Bone marrow (tissue), 2 donors: ENCODE measurements at places on chromosomes 5 and 9.
A peak's percentile ranks its signal among the peaks of the same experiment; 100 is the strongest.

DNA sequence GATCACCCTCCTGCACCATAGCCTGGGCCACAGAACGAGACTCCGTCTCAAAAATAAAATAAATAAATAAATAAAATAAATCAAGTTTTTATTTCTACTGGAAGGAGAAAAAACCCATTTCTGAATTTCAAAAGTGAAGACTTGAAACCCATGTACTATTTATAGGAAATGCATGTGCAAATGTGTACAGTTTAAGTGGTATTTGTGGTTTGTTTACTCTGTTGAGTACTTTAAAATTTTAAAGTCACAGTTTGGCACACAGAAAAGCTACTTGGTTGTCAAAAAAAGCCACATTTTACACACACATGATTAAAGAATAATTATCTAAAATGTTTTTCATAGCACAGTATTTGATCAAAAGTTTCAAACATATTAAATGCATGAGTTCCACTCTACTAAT is 43.6 kb downstream of the NR3C1 start:
- no peak for DNase-seq

DNA sequence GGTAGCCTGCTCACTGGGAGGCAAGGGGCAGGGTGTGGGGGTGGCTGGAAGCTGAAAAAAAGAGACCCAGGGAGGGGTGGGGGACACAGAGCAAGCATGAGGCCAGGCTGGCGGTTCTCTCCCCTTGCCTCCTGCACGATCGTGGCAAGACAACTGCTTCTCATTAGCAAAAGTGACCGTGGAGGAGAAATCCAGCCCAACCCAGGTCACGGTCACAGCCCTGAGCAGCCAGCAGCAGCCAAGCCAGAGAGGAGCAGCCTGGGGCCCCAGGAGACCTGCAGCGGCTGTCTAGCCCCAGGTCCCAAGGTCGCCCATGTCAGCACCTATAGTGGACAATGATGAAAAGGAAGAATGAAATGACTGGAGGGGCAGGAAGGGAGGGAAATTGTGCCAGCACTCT is 89.1 kb downstream of the NRG2 start:
- no peak for DNase-seq

DNA sequence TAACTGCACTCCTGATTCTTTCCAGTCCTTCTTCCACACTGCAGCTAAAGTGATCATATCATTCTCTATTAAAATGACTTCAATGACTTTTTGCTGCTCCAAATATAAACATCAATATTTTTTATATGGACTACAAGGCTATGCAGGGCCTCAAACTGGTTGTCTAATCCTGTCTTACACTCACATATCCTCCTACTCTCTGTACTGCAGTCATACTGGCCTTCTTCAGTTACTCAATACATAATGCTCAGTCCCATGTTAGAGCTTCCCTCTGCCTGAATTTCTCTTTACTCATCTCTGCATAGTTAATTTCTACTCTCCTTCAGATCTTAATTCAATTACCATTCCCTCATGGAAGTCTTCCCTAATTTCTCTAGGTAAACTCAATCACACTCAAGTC is 3.4 kb downstream of the MEIKIN start:
- DNase-seq = no peak

- DNase-seq = peak; percentile 18
Observed at GRCh38 chr5:170302653-170303501, 5.3 kb upstream of the LCP2 start.

DNA sequence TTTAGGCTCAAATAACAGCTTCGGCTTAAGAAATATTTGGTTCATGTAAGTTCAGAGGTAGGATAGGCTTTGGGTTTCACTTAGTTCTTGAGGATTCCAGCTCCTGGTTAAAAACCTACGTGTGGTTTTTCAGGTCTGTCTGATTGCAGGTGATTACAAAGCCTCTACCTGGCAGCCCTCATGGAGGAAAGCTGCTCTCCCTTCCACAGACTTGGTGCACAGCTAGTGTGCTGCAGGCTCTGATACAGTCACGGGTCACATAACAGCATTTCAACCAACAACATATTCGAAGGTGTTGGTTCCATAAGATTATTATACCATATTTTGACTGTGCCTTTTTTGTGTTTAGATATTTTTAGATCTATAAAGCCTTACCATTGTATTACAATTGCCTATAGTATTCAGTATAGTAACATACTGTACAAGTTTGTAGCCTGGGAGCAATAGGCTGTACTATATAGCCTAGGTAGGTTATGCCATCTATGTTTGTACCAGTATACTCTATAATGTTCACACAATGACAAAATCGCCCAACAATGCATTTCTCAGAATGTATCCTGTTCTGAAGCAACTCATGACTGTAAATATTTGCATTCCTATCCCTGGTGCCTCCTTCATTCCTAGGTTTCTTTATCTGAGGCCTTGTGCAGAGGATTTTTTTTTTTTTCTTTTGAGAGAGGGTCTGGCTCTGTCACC is 8.0 kb upstream of the DCP2 start:
- no peak for DNase-seq

DNA sequence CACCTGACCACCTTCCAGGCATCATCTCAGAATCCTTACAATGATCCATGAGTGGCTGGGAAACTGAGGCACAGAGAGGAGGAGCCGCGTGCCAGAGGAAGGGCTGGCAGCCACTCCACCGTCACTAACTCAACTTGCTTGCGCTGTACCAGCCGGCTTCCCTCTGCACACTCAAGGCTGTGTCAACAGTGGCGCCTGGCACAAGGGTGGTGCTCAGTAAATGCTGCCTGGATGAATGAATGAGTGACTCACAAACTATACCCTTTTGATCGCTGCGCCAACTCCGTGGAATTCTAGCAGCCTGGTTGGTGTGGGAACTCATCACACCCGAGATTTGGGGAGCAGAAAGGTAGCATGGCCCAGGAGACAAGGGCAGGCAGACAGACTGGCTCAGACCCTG is 21.9 kb downstream of the PRRX2 start:
- no peak for DNase-seq
